Cardiac septum (tissue), 1 donor: ENCODE measurements at places on chromosomes 2 and 18. TPM values are rescaled to one million over a fixed set of nuclear protein-coding genes. Genes with fewer than 3 reads are reported as not detected.
A peak's percentile ranks its signal among the peaks of the same experiment; 100 is the strongest.

DNA sequence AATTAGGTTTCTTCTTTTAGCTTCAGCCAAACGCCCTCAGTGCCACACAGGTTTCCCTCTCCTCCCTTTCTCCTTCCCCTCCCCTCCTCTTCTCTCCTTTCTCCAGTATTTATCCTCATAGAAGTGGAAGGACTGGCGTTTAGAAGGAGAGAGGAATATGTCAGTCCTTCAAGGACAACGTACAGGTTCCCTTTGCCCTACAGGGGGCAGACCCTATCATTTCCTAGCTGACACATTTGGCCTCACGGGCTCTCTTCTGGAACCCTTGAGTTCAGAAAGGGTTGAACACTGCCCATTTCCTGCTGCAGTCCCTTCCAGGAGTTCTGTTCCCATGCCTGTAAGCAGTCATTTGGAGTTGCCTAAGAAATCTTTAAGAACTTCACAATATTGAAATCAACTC lies 46.1 kb downstream of the CDCA7 start:
- DNase-seq = no peak

- no peak for DNase-seq
These were observed 214.4 kb upstream of the SP5 start for GRCh38 chr2:170500770-170501169.

- no peak for DNase-seq
These were observed 10.9 kb downstream of the NHEJ1 start for GRCh38 chr2:219149667-219150066.

DNA sequence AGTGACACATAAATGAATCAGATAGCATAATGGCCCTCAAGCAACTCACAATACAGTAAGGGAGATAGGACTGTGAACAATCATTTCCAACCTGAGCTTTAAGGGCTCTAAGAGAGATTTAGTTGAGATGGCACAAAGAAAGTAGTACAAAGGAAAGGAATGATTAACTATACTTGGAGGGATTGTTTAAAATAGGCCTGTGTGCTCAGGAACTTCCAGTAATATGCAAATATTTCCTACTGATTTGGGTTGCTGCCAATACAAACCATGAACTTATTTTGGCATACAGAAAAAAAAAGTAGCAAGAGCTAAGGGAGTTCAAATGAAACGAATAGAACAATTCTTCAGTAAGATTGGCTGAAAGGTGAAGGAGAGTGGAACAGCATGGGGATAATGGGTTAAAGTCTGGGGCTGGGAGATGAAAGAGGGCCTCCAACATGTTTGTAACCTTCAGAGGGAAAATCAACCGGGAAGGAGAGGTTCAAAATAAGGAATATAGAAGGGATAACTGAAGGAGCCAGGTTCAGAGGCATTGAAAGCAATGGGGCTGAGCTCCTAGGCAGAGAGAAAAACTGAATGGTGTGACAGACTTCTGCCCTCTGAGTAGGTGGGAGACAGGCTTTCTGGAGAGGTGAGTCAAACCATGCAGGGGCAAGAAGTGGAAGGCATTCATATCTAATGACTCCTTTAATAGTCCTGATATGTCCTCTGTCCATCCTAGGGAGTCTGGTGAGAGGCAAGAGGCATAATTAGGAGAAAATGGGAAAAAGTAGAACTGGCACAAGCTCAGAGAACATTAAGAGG lies 83.5 kb downstream of the DNAH7 start:
- no peak for DNase-seq

Gene AQP12A
- not detected for total RNA-seq

DNA sequence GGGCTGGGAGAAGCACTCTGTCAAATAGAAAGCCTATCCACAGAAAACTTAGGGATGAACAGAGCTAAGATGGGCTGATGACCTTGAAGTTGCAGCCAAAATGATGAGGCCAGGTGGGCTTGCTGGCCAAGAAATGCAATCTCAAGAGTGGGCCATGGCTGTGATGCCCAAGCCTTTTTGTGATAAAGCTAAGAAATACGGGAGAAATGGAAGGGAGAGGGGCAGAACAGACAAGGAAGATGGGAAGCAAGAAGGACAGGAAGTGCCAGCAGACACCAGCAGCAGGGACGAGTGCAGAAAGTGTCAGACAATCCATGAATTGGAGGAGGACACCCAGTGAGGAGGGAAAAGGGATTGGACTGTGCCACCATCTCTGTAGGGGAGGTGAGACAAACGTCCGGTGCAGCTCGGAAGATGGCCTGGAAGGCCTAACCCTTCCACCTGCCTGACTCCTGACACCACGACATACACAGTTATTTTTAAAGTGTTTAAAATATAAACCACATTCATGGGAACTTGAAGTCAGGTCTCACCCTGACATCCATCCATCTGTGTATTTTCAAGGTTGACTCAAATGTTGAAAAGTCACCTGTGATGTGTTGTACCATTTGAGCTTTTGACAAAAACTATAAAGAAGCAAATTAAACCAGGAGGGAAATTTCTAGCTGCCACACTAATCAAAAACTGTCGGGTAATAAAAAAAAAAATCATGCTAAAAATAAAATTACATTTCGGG lies 105.5 kb downstream of the BCL2 start:
- no peak for DNase-seq

DNA sequence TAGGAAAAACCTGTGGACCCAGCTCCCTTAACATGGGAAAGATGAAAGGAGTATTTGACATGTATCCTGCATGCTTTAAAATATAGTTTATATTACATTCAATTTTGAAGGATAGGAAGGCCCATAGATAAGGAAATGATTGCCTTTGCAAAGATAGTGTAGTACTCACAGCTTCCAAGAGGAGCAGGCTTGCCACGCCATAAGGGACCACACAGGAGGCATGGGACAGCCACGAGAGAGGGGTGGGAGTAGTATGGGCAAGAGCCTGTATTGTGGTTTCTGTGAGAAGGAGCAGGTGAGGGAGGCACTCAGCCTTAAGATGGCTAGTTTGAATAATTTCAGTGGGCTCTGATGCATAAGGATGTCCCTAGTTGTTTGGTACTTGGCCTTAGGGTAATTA lies 740.3 kb downstream of the SATB2 start:
- no peak for DNase-seq

Gene FAM124B
- 1.9 TPM for total RNA-seq

GRCh38 chr2:172842511-172843265 lies 107.0 kb downstream of the RAPGEF4 start:
- DNase-seq = no peak

- no peak for DNase-seq
These were observed 716.4 kb downstream of the RNF144A start for GRCh38 chr2:7633566-7634153.

- DNase-seq = no peak
These were observed 527.2 kb upstream of the SOX11 start for GRCh38 chr2:5164776-5165525.

- peak; percentile 76 for DNase-seq
These were observed 67.9 kb downstream of the RHOB start for GRCh38 chr2:20514596-20515269.

GRCh38 chr18:76593843-76594242 lies 98.8 kb upstream of the ZNF516 start:
- DNase-seq = no peak

Gene LOXHD1
- total RNA-seq = 0.48 TPM

- peak; percentile 71 for DNase-seq
These were observed 31.3 kb downstream of the HJURP start for GRCh38 chr2:233822781-233823730.

Gene IL1RL1
- 1.1 TPM for total RNA-seq

Gene BMP10
- total RNA-seq = 0.83 TPM

GRCh38 chr2:65309699-65310098 lies 82.1 kb downstream of the ACTR2 start:
- DNase-seq = no peak

Gene CPLX4
- total RNA-seq = not detected

DNA sequence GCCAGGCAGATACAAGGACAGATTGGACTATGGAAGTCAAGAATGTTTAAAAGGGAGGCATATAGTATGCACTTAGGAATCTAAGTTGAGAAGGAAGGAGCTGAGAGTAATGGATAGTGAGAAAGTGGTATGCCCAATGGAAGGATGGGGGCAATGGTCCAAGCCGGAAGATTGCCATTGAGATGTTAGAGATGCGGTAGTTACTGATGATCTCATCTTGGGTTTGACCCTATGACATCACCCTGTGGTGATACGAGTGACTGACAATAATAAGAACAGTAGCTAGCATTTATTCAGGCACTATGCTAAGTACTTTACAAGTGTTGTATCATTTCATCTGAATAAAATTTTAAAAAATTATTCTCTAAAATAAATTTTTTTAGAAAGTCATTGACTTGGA lies 38.5 kb upstream of the ACMSD start:
- no peak for DNase-seq

DNA sequence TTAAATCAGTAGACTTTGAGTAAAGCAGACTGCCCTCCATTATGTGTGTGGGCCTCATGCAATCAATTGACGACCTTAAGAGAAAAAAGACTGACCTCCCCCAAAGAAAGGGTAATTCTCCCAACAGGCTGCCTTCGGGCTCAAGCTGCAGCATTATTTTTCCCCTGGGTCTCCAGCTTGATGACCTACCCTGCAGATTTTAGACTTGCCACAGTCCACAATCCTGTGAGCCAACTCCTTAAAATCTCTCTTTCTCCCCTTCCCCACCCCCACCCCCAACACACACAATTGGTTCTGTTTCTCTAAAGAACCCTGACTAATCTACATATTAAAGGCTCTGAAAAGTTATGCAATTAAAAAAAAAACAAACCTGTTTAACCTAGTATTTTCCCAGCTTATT lies 89.4 kb downstream of the RNF152 start:
- no peak for DNase-seq

GRCh38 chr2:65220432-65221131 lies 7.0 kb upstream of the ACTR2 start:
- no peak for DNase-seq

Gene FTCDNL1
- total RNA-seq = 2.3 TPM

- DNase-seq = no peak
These were observed 9.7 kb downstream of the GPR55 start for GRCh38 chr2:230915319-230915718.

DNA sequence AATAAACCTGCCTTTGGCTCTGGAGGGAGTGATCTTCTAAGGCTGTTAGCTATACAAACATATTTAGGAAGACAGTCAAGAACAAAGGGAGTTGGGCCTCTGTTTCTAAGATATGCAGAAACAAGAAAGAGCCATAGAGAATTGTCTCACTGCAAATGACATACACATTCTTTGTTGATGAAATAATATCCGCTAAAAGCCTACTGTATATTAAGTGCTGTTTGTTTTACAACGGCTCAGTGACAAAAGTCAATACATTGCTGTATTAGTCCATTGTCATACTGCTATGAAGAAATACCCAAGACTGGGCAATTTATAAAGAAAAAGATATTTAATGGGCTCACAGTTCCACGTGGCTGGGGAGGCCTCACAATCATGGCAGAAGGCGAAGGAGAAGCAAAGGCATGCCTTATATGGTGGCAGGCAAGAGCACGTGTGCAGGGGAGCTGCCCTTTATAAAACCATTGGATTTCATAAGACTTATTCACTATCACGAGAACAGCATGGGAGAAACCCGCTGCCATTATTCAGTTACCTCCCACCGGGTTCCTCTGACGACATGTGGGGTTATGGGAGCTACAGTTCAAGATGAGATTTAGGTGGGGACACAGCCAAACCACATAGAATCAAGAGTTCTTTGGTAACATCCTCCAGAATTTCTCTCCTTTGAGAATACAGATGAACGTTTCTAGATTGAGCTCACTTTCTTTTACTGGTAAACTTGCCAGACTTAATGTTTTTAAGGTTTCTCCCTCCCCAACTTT lies 157.8 kb downstream of the PIK3C3 start:
- DNase-seq = no peak

DNA sequence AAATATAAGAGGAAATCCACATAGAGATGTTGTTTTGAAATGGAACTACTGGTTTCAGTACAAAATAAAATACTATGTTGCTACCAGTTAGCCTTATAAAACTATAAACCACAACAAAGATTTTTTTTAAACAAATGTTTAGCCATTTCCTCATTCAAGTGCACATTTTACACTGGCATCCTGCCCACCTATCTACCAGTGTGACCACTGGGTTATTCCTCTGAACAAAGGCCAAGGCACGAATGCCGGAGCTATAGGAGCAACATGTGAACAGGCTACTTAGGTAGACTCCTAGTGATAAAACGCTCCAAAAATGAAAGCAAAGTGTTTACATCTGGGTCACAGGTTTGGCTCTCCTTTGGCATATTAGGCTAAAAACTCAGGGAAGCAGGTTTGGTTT lies 31.8 kb upstream of the SULT1C4 start:
- DNase-seq = no peak

GRCh38 chr2:76204048-76204447 lies 493.3 kb upstream of the GCFC2 start:
- no peak for DNase-seq

DNA sequence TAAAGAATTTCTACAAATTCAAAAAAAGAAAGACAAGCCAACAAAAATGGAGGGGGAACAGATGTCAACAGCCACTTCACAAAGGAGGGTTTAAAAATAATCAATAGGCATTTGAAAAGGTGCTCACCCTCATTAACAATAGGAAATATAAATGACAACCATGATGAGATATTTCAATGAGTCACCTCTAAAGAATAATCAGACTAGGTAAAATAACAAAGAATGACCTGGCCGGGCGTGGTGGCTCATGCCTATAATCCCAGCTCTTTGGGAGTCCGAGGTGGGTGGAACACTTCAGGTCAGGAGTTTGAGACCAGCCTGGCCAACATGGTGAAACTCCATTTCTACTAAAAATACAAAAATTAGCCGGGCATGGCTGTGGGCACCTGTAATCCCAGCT lies 133.6 kb downstream of the KCNE4 start:
- DNase-seq = no peak

Gene SLC9A4
- total RNA-seq = not detected

Gene REG3A
- total RNA-seq = not detected

Gene FZD7
- total RNA-seq = 34.7 TPM

DNA sequence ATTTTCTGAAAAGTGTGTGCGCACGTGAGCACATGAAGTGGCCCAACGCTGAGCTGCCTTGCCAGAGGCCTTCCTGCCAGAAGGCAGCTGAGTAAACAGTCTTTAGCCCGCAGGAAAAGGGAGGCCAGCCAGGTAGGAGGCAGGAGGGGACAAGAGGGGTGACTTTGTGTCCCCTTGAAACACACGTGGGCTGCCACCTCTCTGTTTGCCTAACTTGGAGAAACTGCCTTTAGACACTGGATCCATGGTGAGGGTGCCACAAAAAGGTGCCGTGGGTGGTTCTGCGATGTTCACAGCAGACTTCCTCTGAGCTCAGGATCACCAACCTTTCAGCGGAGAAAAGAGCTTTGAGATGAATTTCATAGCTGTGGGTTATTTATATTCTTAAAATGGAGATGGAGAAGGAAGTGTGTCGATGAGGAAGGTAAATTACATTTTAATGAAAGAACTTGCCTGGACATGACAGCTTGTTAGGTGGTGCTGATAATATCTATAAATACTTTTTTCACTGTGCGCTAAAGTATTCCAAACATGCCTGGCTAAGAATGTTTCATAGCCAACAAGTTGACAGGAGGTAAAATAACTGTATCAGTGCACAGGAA lies 36.6 kb upstream of the ASB1 start:
- DNase-seq = no peak

Gene RESP18
- not detected for total RNA-seq

Gene RNF125
- total RNA-seq = 1.5 TPM
